ENCODE measurements at places on chromosomes 4 and X.

- no peak for DNase-seq
Measured at GRCh38 chr4:38856524-38857337, at the start of gene TLR6. Gene TLR6 (minus strand): TSS chr4:38856817. CDS start chr4:38829473, 27,344 bp downstream.

DNA sequence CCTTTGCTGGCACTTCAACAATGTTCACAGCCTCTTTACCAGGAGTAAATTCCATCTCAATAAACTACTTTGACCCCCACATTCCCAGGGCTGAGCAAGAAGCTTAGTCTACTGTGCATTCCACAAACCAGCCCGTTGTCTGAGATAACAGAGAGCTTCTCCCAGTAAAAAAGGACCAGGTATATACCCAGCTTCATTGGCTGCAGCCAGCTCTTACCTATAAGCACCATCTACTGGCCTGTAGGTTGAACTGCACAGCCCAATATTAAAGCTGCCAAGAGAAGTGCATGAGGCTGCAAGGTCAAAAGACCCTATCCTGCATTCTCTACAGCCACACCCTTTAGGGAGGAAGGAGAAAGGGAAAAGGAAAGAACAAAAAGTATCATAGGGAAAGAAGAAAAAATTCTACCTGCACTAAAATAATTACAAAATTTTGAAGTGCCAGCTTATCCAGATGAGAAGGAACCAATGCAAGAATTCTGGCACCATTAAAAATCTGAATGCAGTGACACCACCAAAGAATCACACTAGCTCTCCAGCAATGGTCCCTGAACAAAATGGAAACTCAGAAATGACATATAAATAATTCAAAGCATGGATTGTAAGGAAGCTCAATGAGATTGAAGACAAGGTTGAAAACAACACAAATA is 45.7 kb upstream of the INTU start:
- peak; percentile 61 for DNase-seq

- DNase-seq, result no peak
Measured at GRCh38 chr4:7540206-7540605, 105.5 kb upstream of the PSAPL1 start.

- no peak for DNase-seq
Measured at GRCh38 chr4:48247878-48248558, 21.6 kb downstream of the TEC start.

DNA sequence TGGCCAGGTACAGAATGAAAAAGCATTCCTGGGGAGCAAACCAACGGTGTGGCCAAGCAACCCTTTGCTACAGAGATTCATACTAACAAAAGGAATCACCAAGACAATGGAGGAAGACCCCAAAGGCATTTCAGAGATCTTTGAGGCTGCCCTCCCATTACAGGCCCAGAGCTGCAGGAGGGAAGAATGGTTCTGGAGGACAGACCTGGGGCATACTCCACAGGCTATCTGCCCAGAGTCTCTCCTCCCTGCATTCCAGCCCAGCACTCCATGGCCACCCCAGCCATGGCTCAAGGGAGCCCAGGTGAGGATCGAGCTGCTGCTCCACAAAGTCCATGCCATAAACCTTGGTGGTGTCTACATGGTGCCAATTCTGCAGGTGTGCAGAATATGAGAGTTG is 81.9 kb downstream of the ATP11C start:
- no peak for DNase-seq

GRCh38 chr4:65954416-65954815 is 284.1 kb upstream of the EPHA5 start:
- no peak for DNase-seq

DNA sequence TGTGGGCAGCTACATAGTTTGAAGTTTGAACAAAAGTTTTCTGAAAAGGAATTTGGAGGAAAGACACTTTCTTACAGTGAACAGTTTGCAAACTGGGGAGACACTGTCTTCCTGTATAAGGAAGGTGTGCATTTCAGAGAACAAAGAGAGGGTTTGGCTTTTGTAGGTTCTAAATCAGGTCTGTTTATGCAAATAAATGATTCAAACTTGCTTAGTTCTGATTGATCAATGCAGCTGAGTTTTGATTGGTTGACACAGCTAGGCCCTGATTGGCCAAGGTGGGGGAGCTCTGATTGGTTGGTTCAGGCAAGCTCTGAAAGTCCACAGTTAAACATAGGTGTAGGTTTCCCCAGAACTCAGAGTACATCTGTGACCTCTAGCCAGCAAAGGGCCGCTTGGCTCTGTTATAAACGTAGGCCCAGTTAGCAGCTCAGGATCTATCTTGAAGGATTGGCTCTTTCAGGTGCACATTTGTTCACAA is 63.0 kb upstream of the ENPP6 start:
- DNase-seq, result no peak

All from D341Med (cell line).